ENCODE measurements at places on chromosomes 1 and 21.

- no peak for DNase-seq
Measured at GRCh38 chr1:41416552-41417334, 55.5 kb downstream of the FOXO6 start.

- no peak for DNase-seq
Measured at GRCh38 chr1:153763365-153764225, 11.6 kb upstream of the SLC27A3 start.

DNA sequence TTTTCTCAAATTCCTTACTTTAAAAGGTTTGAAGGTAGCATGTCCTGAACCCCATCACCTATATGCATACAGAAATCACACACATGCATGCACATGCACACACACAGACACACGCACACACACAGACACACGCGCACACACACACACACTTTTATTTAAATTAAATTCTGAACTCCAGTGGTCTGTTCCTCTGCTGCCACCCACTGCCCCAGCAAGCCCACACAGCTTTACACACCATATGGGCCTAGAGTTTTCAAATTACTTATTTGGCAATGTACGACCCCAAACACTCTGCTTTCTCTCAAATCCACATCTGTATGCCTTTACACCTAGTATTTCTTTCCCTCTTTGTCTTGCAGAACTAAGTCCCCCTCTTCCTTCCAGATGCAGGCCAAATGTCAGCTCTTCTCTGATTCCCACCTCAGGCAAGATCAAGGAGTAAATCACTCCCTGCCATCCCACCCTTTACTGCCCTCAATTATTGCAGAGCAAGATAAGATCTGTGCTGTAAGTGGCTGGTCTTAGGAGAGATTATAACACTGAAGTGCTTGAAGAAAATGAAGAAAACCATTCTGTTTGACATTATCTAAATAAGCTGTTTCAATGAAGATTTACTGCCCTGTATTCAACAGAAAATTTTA lies 429.9 kb upstream of the CXADR start:
- DNase-seq, result no peak

DNA sequence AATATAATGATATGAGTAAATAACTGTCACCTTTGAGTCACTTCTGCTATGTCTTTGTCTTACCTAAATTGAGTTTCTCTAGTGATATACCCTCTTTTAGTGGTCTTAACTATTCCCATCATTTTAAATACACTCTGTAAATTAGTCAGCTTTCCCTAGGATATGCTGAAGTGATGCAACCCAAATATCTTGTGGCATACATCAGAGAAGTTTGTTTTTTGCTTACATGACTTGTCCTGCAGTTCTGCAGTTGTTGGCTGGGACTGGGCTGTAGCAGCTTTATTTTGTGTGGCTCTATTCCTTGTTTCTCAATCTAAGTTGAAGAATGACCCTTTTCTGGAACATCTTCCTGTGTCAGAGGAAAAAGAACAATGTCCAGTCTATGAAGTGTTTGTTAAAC lies 76.4 kb downstream of the TTC3 start:
- DNase-seq, result no peak

- DNase-seq, result no peak
Measured at GRCh38 chr1:10755970-10756521, 40.4 kb downstream of the CASZ1 start.

DNA sequence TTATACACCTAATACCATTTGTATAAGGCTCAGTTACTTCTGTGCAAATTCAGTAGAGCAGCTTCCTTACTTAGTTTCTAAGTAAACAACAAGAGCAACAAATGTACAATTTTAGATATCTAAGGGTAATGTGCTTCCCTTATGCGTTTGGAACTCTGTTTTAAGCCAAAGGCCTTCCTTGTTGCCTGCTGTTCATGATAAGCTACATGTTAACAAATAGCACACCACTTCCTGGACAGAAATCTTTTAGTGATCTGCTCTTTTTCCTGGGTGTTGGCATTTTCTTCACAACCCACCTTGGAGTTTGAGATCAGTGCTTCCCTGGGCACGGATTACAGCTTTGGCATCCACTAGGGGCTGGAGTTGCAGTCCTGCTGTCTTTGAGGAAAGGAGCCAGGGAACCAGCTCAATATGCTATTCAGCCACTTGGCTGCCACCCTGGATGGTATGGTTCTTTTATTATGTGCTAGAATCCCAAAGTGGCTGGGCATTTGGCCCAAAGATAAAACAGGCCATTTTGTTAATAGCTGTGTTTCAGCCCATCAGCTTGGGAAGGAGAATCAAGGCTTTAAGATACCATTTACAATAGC lies 55.6 kb upstream of the ADAR start:
- no peak for DNase-seq

GRCh38 chr1:156860628-156861423 lies at the start of gene NTRK1:
NTRK1 (plus strand) TSS chr1:156860865; CDS start chr1:156860935, 70 bp downstream.
- no peak for DNase-seq

GRCh38 chr1:2314273-2314802 lies 77.0 kb downstream of the MORN1 start:
- DNase-seq, result no peak

DNA sequence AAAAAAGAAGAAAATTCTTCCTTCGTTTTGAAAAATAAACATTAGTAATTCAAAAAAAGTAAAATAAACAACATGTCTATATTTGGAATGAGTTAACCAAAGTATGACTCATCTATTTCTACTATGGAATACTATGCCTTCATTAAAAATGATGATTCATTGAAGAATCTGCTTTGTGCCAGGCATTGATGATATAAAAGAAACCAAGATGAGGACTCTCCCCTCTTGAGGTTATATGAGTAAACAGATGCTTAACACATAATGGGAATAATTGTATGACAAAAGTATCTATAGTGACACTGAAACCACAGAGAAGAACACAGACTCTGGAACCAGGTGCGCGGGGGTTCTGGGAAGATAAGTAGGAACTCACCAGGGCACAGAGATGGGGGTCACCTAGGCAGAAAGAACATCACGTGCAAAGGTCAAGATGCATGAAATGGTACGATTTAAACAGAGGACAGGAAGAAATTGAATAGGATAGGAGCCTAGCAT lies 18.8 kb downstream of the ELF3 start:
- DNase-seq, result no peak

GRCh38 chr1:26614655-26615411 lies 81.0 kb upstream of the ARID1A start:
- DNase-seq, result no peak

GRCh38 chr1:167455786-167456446 lies 62.4 kb downstream of the CD247 start:
- DNase-seq, result no peak

DNA sequence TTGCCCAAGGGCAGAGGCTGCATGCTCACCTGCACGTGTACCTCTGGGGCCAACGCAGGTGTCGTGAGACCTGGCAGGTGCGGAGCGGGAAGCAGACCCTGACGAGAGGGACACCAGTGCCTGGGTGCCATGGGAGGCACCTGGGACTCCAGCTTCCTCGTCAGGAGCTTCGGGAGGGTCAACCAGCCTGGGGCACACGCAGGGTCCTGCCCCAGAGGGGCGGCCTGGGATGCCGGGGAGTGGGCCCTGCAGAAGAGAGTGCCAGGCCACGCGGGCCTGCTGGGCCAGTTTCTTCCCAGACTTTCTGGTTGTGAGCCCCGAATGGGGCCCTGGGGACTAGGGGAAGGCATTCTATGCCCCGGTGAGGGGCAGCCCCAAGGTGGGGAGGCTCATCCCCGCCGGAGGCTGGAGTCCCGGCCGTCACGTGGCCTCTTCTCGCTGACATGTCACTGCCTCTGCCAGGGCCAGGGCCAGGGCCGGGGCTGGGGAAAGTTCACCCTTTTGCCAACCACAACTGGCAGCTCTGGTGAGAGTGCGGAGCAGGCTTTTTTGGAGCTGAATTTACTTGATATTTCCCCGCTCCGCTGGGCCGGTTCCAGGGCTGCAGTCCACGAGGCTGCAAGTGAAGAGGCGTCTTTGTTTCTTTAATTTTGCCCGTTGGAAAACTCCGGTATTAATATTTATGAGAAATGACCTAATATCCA lies 38.5 kb upstream of the ACTRT2 start:
- no peak for DNase-seq

GRCh38 chr21:21291883-21292569 lies 293.8 kb downstream of the NCAM2 start:
- DNase-seq, result no peak

GRCh38 chr1:229325853-229326487 lies 16.9 kb downstream of the CCSAP start:
- DNase-seq, result no peak

GRCh38 chr1:21313886-21314721 lies 23.8 kb upstream of the ECE1 start:
- no peak for DNase-seq

GRCh38 chr1:171140401-171140800 lies 44.7 kb upstream of the FMO2 start:
- DNase-seq, result no peak

GRCh38 chr1:165306543-165307434 lies 49.7 kb downstream of the LMX1A start:
- no peak for DNase-seq

GRCh38 chr1:180633057-180634056 lies 1.5 kb downstream of the XPR1 start:
- DNase-seq, result no peak

- no peak for DNase-seq
Measured at GRCh38 chr1:193661385-193661784, 475.0 kb upstream of the B3GALT2 start.

DNA sequence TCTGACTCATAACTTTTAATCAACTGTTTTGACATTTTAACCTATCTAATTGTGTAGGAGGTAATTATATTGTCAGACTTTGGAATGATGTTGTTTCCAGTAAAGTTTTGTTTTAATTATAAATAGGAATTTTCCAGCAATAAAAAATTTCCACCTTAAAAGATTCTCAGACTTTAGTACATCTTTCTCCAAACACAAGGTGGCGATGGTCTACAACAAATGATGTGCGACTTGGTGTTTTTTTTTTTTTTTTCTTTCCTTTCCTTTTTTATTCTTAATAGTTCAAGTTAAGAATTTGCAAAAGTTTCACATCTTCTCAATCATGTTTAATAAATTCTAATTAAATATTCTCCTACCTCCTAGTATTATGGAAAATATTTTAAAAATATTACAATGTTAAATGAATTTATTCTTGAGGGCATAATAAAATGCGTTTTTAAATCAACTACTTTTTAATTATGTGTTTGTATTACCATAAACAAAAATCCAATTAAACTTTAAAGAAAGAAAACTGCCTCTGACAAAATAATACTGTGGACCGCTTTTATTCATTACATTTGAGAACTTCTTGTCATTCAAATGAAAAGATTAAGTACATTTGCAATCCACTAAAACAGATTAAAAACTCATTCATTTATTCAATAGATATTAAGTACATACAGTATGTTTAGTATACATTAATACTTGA lies 4.4 kb upstream of the ADAMTS1 start:
- no peak for DNase-seq

GRCh38 chr21:37435711-37436110 lies 69.1 kb downstream of the DYRK1A start:
- no peak for DNase-seq

DNA sequence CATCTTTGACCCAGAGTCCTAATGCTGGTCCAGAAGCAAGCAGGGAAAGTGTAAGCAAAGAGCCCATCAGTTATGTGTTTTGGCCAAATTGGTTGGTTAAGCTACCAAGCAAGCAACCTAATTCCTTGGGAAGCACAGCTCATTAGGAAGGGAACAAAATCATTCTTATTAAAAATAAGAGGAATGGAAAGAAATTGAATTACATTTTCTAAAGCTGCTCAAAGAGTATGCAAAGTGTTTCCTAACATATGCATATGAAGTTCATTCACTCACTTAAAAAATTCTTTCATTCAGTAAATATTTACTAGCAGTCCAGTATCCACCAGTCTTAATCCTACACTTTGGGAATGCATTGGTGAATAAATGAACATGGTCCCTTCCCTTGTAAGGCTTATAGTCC lies 71.8 kb downstream of the RNF220 start:
- DNase-seq, result no peak

DNA sequence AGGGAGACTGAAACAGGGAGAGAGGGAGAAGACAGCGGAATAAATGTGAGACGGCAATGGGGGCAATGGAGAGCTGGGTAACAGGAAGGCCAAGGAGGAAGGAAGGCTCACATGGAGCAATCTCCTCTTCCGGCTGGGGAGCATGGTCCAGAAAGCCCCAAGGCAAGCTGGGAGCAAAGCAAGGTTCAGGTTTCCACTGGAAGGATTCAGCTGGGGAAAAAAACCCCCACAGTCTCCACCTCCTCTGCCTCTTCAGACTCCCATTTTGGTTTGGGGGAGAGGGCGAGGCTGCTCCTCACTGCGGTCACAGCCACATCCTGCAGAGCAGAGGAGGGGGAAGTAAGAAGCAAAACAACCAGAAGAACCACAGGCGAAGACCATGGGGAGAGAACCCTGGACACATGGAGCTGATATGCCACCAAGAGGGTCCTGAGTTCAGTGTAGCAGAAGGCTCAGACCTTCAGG lies 650 bp downstream of the TNFAIP8L2 start:
- no peak for DNase-seq

- DNase-seq, result no peak
Measured at GRCh38 chr1:156692441-156692924, 12.9 kb downstream of the CRABP2 start.

- no peak for DNase-seq
Measured at GRCh38 chr21:34967509-34968289, 81.4 kb downstream of the RUNX1 start.

DNA sequence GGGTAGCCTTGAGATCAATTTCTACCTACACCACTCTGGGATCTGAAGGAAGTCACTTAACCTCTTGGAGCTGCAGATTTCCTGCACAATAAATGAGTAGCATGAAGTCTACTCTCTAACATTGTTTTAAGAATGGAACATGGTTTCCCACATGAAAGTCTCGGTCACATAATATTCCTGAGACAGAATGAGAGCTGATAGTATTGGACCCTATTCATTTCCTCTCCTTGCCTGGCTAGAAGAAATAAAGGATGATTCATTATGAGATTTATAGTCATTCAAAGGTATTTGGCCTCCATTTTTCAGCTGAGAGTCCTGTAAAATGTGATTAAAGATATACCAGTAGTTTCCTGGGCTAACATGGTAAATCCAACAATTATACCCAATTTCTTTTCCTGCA lies 56.7 kb downstream of the ARHGAP29 start:
- DNase-seq, result no peak

- DNase-seq, result no peak
Measured at GRCh38 chr1:6418668-6419396, 887 bp downstream of the HES2 start.

GRCh38 chr1:54571326-54571725 lies 23.3 kb downstream of the ACOT11 start:
- DNase-seq, result no peak

GRCh38 chr21:45559216-45560105 lies 17.2 kb upstream of the SLC19A1 start:
- no peak for DNase-seq

GRCh38 chr1:105337420-105337819 lies 1587.7 kb downstream of the AMY1C start:
- DNase-seq, result no peak

DNA sequence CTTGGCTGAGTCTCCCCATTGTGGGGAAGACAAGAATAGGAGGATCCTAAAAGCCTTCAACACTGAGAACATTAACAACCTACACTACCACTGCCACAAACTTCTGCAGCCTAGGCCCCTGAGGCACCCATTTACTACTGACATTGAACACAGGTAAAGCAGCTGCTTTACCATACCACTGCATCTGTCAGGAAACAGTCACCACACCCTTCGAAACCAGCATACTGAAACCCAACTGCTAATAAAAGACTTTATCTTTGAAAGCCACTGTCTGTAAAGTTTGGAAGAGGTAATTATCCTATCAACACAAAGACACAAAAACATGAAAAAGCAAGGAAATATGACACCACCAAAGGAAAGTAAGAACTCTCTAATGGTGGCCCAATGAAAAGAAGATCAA lies 7.4 kb downstream of the IFNAR1 start:
- DNase-seq, result no peak
